ENCODE measurements at places on chromosomes 12 and 14.
A peak's percentile ranks its signal among the peaks of the same experiment; 100 is the strongest.

DNA sequence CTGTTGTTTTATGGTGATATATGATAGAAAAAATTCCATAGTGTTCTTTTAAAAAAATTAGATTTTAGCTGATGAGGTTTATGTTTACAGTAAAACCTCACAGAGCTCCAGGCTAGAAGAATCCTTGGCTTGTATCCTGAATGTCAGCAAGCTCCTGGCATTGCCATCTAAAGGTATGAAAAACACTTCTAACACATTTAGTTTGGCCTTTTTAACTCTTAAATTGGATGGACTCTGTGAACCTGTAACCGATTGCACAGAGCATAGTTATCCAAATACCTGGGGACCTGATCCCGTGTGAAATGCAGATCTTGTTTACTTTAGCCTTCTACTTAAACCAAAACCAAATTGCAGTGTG lies 241.1 kb upstream of the DCN start:
- no peak for DNase-seq

- DNase-seq, result no peak
Measured at GRCh38 chr12:124876171-124876570, 12.5 kb upstream of the SCARB1 start.

- DNase-seq, result no peak
Measured at GRCh38 chr14:98162856-98163805, 1108.9 kb downstream of the BCL11B start.

- DNase-seq, result no peak
Measured at GRCh38 chr12:64658892-64659481, 48.7 kb downstream of the RASSF3 start.

- peak; percentile 41 for DNase-seq
Measured at GRCh38 chr14:86015941-86016340, 486.0 kb downstream of the FLRT2 start.

GRCh38 chr12:20376984-20377383 lies 8.6 kb downstream of the PDE3A start:
- DNase-seq, result no peak

DNA sequence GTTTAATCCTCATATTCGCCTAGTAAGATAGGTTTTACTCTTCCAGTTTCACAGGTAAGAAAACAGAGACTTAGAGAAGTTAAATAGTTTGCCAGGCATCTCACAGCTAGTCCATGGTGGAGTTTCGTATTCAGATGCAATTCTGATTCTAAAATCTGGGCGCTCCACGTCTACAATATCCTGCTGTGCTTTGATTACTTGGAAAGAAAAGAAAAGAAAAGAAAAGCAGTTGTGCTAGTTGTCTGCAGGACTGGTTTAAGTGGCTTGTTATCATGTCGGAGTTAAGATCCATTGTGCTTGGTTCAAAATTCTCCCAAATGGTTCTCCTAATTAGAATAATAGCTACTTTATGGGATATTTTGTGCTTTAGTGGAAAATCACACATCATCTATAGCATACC lies 18.6 kb downstream of the AKAP3 start:
- no peak for DNase-seq

DNA sequence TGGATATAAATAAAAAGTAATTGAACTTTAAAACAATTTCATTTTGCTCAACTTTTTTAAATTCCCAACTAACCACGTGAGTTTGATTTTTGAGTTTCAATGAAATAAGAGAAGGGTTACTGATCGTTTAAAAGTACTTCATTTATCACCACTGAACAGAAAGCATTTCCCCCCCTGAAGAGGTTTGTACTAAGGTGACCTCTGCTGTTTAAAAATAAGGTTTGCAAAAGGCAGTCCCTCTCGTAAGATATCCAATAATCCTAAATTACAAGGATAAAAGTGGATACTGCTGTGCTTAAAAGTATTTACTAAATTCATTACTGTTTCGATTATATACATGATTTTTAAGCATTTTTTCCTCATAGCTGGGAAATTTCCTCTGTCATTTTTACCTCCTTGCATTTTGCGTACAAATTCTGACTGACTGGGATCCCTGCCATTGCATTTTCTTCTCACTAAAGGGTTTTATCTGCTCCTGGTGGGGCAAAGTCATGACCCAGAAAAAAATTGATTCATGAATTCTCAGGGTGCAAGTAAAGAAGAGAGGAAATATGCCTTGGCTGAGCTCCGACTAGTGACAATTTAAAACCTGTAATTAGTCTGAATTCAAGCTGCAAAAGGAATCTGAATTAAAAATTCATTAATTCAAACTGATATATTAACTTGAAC lies 463.8 kb downstream of the PRKD1 start:
- DNase-seq, result no peak

DNA sequence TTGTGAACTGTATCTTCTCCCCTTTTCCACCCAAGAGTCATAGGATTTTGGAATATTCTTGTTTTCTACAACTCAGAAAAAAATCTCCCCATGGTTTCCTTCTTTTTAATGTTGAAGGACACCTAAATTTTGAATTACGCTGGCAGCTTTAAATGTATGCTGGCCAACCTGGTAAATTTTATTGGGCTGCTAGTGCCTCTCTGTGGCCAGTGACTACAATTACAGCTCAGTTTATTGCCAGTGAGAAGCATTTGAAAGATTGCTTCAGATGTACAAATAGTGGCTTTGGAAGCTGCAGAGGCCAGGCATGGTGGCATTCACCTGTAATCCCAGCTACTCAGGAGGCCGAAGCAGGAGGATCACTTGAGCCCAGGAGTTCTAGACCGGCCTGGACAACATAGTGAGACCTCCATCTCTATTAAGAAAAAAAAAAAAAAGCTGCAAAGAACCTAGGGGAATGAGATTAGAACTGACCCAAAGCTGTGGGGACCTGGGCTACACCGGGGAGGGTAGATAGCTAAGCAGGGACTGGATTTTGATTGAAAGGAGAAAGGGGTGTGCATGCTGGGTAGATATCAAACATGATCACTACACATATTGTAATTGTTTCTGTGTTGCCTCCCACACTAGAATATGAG lies 7.6 kb upstream of the RAB21 start:
- DNase-seq, result peak; percentile 21

DNA sequence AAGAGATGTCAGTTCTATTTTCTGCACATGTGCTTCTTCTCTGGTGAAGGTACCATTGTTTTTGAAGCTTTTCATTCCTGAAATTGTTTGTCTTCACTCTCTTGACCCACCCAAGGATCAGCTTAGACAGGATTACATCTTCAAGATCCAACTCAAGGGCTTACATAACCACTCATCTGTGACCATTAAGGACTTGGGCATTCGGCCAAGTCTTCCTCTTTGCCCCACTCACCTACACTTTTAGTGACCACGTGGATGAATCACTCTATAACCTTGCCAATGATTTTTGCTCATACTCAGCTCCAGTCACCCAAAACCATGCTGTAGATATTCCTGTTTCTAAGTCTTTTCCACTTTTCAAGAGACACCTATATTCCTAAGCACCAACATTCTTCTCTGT lies 36.5 kb upstream of the SSTR1 start:
- no peak for DNase-seq

- DNase-seq, result peak; percentile 36
Measured at GRCh38 chr14:79278798-79279644, 932.3 kb downstream of the DIO2 start.

DNA sequence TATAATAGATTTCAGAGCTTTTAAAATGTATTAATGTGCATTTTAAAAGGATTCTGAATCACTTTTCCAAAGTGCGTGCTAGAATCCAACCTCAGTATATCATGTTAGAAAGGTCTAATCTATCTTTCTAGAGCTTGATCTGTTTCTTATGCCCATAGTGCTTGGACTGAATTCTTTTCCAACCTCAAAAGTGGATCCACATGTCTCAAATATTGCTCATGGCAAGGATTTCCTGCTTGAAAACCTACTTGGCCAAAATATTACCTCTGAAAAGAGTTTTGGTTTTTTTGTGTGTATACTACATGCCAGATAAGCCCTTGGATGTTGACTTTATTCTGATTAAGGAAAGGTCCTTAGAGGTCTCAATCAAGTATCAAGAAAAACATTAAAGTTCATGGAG lies 16.9 kb upstream of the SLC6A15 start:
- DNase-seq, result no peak

DNA sequence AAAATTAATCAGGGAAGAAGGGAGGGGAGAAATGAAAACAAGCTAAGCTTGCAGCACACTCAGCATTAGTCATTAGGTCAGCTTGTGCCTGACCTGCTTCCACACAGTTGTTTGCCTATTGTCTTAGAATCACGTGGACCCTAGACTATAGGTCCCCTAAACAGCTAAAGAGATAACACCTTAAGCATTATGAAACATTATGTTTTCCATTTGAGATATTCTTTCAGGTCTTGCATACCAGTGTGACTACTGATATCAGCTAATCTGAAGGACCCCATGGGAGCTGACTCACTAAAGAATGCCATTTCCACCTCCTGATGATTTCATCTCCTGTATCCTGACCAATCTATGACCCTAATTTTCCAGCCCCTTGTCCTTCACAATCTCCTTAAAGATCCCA lies 154.1 kb upstream of the FUT8 start:
- DNase-seq, result peak; percentile 33

GRCh38 chr12:115636546-115636945 lies 640.9 kb downstream of the MED13L start:
- DNase-seq, result no peak

DNA sequence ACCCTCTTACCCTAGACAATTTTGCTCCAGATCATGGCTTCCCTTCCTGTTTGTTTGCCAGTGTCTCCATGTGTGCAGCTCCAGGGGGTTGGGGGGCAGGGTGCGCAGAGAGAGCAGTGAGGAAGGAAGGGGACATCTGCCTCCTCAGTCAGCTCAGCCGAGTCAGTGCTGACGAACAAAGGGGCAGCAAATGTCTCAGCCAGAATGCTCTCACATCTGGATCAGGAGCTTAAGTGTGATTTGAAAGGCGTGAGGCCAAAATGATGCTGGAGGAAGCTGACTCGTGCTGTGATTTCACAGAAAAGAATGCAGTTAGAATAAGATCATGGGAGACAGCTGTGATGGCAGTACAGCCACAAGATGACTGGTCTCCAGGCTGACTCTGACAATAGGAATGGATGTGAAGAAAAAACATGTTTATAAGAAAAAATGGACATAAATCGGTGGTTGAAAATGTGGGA lies 27.1 kb upstream of the CDK17 start:
- peak; percentile 100 for DNase-seq

- DNase-seq, result no peak
Measured at GRCh38 chr14:72630374-72630773, 263.5 kb downstream of the DPF3 start.

GRCh38 chr12:27624586-27624985 lies 71.7 kb upstream of the REP15 start:
- DNase-seq, result no peak

GRCh38 chr12:56616925-56617324 lies 13.2 kb downstream of the BAZ2A start:
- DNase-seq, result no peak

DNA sequence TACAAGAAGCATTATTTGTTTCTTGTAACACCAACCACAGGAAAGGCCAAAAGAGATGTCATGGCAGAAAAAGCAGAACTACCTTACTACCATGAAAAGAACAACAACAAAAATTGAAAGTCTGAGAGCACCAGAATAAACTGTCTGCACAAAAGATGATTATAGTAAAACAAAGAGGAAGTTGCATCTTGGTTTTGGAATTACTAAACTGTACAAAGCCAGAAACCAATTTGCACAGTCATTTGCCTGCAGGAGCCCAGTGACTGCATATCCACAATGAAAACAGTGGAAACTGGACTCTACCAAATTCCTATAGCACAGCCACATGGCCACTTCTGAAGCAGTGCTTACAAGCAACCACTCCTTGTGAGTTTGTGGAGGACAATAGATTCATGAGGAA lies 276.2 kb downstream of the SSPN start:
- DNase-seq, result no peak

Measured in fibroblast of skin of left biceps (primary cell).